Endothelial cell of umbilical vein (primary cell): ENCODE measurements at places on chromosomes 2 and 18. TPM values are rescaled to one million over a fixed set of nuclear protein-coding genes. Genes with fewer than 3 reads are reported as not detected.

The ATP6V1C2 gene
- total RNA-seq: 0.13 TPM in 1 of 2 replicates, not detected in the other

The ADGRF3 gene
- 0.18 and 0.73 TPM in 2 replicates for total RNA-seq

The HRH4 gene
- total RNA-seq: not detected in 2 replicates

The CAPN14 gene
- 0.15 and 0.23 TPM in 2 replicates for total RNA-seq

The CXCR1 gene
- not detected in 2 replicates for total RNA-seq

The RAX gene
- total RNA-seq: not detected in 2 replicates

GRCh38 chr18:50651334-50651733 is 91.4 kb downstream of the MAPK4 start:
- no peak for DNase-seq

DNA sequence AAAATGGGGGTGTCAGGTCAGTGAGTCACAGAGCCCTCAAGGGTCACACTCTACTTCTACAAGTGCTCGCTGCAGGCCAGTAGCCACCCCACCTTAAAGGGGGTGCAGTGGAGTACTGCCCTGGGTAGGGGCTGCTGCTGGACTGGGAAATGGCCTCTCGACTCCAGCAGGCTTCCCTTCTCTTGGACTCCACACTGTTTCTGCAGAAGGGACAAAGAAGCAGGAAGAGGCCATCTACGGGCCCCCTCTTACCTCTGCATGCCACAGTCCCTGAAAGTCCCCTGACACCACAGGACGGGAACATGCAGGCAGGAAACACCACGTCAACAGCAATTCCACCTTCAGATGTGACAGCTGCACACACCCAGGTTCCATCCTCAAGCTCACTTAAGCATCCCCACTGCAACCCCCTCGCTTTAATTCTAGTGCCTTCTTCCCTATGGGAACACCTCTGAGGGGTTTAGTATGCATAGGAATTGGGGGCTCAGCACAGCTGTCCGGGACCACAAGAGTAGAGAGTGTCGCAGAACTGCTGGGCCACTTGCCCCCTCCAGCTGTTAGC is 22.3 kb downstream of the SNED1 start:
- no peak for DNase-seq

GRCh38 chr2:239201884-239202283 is 198.9 kb downstream of the HDAC4 start:
- no peak for DNase-seq

DNA sequence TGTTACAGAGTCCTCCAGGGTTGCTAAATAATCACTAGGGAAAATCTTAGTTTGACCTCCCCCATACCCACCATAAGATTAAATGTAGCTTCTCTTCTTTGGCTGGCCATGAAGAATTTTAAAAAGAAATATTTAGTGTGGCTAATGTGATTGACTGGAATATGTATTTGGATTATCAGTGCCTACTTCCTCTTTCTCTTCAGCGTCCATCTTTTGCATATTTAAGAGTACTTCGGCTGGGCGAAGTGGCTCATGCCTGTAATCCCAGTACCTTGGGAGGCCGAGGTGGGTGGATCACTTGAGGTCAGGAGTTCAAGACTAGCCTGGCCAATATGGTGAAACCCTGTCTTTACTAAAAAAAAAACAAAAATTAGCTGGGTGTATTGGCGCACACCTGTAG is 28.8 kb downstream of the ADAM23 start:
- no peak for DNase-seq

GRCh38 chr18:55576001-55576400 is 12.0 kb downstream of the TCF4 start:
- DNase-seq: no peak
